ENCODE measurements at places on chromosomes 12 and 14. TPM values are rescaled to one million over a fixed set of nuclear protein-coding genes. Genes with fewer than 3 reads are reported as not detected.
A peak's percentile ranks its signal among the peaks of the same experiment; 100 is the strongest.

GRCh38 chr12:118357257-118358007 is 15.3 kb downstream of the TAOK3 start:
- peak; percentile 65 for DNase-seq

GRCh38 chr14:91142214-91142668 is 28.4 kb downstream of the DGLUCY start:
- DNase-seq = no peak

DNA sequence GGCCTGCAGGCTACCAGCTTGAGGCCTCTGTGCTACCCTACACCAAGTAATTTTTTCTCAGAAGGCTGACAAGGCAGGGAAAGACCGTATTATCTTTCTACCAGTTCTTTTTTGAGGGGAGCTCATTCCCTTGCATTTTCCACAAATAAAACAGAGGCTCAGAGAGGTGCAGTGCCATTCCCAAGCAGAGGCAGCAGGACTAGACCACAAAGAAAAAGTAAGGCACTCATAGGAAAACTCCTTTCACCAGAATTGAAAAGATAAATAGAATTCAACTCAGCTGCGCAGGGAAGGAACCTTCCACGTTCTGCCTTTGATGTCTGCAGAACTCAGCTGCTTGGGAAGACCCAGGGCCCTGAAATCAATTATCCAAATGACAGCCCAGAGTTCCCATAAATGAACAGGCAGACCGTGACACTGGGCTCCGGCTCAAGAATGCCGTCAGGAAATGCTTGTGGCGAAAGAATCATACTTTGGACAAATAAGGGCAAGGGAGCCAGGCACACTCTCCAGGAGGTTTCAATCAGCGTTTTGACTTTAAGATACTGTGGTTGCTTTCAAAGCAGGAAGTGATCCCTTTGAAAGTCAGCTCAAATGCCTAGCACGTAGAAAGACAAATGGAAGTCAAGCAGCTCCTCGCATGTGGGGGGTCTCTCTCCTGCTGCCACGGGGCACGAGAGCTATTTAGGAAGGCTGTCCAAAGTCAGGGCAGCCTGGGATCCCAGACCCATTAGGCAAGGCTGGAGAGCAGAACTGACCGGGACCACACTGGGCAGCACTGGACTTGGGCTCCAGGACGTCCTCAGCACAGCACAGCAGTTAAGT is 14.0 kb downstream of the KCTD10 start:
- peak; percentile 98 for DNase-seq

DNA sequence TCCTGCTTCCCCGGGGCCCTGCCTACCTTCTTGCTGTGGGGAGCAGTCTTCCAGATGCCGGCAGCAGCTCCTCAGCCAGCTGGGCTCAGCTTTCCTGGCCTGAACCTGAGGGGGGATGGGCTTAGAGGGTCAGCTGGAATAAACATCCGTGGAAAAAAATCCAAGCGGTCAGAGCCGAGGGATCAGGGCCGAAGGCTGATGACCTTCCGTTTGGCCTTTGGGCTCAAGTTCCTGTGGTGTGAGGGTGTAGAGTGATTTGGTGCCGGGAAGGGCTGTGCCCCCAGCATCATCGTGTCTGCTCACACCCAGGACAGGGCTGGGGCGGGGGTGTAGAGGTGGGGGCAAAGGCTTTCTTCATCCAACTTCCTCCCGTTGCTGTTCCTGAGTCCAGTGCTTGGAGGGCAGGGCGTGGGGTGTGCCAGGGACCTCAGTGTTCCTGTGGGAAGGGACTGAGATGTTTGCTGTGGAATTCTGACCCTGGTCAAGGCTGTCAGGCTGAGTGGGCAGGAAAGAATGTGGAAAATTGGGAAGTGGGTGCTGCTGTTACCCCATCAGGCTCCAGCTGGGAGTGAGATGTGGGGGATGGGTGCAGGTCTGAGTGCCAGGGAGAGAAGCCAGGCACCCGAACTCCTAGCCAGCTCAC is 2.6 kb downstream of the SMIM41 start:
- DNase-seq = no peak

DNA sequence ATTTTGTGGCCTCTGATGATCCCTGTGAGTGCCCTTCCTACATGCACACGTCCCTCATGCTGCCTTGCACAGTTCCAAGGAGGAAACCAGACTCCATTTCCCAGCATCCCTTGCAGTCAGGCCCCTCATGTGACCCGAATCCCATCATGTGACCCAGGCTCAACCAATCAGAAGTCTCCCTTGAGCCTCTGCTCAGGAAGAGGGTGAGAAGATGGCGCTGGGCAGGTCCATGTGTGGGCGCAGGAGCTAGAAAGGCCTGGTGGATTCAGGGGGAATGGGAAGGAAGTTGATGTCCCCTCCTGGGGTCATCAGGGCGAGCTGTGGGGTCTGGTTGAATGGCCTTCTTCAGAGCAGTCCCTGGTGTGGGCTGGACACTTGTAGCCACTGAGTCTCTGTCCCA is 240.5 kb downstream of the ADGRD1 start:
- DNase-seq = peak; percentile 7

The RNFT2 gene
- 5.7 TPM for total RNA-seq

The VDR gene
- total RNA-seq = 9.3 TPM
